Left lung (tissue), 14 donors: ENCODE measurements at places on chromosomes 7 and 10. TPM values are rescaled to one million over a fixed set of nuclear protein-coding genes. Genes with fewer than 3 reads are reported as not detected.

DNA sequence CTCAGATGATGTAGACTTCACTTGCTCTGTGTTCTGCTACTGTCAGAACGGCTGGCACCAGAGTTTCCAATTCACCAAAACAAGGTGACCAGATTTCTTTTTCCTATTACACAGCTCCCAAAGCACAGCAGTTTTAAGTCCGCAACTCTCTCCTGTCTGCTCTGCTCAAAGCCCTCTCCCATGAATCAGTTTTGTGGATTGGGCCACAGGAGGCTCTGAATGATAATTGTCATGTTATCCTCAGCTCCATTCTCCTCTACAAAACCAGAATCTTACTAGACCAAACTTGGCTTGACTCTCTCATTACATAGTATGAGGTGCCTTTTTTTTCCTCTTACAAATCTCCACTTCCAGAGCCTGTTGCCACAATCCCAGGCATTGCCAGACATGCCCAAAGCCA, 223.5 kb downstream of the SNX13 start:
- DNase-seq, result no peak

- DNase-seq, result no peak
Measured at GRCh38 chr10:116909307-116909706, 60.0 kb downstream of the ENO4 start.

DNA sequence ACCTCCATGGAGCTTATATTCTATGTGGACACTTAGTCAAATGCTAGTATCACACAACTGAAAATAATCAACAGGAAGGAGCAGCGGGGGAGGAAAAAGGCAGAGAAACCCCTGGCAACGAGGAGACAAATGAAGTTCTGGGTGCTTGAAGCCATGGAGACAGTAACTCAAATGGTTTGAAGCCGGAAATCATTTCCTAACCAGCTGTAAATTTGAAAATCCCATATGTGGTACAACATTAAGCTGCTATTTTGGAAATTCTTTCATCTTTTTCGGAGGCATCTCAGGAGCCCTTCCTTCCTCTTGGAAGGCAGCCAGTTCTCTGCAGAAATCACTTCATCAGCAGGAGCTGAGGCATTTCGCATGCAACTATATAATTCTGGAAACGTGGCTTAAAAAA, 91.4 kb downstream of the PPP1R3C start:
- peak; percentile 92 for DNase-seq

- no peak for DNase-seq
Measured at GRCh38 chr7:139943401-139943800, 114.3 kb downstream of the TBXAS1 start.

- no peak for DNase-seq
Measured at GRCh38 chr10:29798921-29799690, 164.3 kb upstream of the SVIL start.

- DNase-seq, result no peak
Measured at GRCh38 chr10:72152286-72152685, 63.5 kb upstream of the ANAPC16 start.

GRCh38 chr10:49134327-49134726, 506 bp upstream of the FAM170B start:
- no peak for DNase-seq

DNA sequence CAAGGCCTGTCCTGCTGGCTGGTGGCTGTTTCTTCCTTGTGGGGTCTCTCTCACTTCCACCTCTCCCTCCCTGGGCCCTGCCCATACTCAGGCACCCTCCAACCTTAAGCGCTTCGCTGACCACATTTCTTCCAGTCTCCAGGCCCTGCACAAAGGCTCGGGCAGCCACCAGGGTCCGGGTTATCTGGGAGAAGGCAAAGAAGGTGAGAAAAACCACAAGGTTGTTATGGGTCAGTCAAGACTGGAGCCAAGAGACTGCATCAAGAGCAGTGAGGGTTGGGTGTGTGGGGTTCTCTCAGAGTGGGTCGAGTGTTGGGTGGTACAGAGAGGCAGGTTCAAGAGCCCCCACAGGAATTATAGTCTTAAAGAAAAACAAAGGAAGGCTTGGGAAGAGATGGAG, 2.6 kb downstream of the GPC2 start:
- DNase-seq, result no peak

DNA sequence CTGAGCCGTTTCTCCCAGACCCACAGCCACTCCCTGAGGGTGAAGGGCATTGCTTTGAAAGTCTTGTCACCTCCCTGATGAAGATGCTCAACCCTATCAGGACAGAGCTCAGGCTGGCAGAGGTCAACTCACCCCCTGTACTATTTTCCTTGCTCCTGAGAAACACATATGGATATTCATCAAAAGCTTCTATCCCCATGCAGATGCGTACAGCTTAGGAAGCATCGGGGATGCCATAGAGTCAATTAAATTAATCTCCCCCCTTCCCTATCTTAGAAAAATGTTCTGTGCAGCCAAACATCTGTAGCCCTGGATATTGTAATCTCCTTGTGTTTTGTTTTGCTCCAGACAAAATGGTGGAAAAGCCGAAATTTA, 67.2 kb downstream of the EMX2 start:
- no peak for DNase-seq

- DNase-seq, result peak; percentile 47
Measured at GRCh38 chr10:63713191-63714144, 192.3 kb downstream of the REEP3 start.

- no peak for DNase-seq
Measured at GRCh38 chr7:96548664-96549063, 161.0 kb downstream of the SEM1 start.

- no peak for DNase-seq
Measured at GRCh38 chr10:13395540-13395939, 47.4 kb upstream of the SEPHS1 start.

DNA sequence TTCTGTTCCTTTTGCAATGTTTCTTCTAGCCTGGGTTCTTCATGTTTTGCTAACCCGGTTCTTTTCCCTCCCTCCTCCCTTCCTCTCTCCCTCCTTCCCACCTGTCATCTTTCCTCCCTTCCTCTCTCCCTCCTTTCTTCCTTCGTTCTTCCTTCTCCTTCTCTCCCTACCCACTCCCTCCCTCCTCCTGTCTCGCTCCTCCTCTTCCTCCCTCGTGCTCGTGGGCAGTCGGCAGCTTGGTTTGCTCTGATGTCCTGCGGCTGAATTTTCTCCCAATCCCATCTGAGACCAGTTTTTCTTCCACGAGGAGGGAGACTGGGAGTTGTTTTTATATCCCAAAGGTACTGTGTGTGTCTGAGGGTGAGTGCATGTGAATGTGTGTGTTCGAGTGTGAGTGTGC, 43.6 kb upstream of the DIP2C start:
- DNase-seq, result no peak

GRCh38 chr10:101000127-101000914, 713 bp downstream of the LZTS2 start:
- DNase-seq, result no peak

- peak; percentile 56 for DNase-seq
Measured at GRCh38 chr7:117673367-117673766, 193.5 kb downstream of the CFTR start.

- DNase-seq, result no peak
Measured at GRCh38 chr7:151875942-151876898, 695 bp downstream of the PRKAG2 start.

DNA sequence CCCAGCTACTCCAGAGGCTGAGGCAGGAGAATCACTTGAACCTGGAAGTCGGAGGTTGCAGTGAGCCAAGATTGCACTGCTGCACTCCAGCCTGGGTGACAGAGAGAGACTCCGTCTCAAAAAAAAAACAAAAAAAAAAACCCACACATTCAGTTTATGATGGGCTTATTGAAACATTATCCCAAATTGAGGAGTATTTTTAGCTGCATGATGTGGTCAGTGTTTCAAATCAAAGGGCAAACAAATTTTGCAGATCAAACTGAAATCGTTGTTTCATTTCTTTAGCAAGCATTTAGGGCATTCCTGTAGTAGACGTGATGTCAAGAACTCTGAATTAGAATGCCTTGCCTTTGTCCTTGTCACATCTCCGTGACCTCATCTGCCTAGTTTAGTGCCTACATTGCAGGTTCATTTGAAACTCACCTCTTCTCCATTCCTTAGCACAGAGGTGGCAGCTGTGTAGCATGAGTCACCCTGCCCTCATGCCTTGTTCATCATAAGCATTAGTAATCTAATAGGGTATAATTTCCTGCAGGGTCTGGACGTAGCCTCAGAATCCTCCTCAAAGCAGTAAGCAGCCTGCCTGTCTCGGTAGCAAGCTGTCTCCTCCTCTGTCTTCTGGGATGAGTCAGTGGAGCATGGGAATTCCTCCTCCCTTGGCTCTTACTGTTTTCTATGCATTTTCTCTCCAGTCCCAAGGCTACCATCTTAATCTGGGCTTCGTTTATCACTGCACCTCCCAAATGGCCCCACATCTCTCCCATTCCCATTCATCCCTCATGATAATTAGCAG, 73.8 kb downstream of the CUL1 start:
- no peak for DNase-seq

DNA sequence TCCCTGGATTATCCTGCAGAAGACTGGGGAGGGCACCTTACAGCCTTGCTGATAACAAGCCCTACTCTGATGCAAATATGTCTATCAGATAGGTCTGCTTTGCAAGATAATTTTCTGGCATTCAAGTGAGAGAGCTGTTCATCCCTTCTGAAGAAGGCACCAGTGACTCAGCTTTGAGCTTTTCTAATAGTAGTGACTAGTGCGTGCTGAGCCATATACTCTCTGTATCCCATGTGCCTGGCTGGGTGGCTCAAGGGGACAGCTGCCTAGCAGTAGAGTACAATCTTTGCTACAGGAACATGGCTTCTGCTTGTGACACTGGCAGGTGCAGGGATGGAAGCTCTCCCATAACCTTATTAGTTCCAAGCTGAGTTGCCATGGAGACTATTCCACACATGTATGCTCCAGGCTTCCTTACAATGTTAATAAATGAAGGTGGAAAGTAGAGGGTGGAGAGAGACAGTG, 35.0 kb upstream of the ABCB4 start:
- no peak for DNase-seq

- peak; percentile 44 for DNase-seq
Measured at GRCh38 chr7:43872406-43873110, 3.2 kb upstream of the MRPS24 start.

DNA sequence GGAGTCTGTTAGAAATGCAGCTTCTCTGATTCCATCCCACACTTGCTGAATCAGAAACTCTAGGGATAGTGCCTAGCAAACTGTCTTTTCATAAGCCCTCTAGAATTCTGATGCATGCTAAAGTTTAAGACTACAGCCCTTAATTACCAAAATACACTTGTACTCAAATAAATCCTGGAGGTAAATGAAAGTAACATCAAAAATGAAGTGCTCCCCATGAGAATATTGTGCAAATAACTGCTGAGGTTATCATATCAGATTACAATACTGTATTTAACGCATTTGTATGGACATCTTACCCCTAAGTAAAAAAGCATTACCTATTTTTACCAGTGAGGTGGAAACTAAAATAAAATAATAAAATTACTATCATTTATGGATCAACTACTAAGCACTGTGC, 104.7 kb downstream of the CHCHD3 start:
- no peak for DNase-seq

GRCh38 chr7:100430493-100431285, 1.1 kb downstream of the MEPCE start:
- no peak for DNase-seq

DNA sequence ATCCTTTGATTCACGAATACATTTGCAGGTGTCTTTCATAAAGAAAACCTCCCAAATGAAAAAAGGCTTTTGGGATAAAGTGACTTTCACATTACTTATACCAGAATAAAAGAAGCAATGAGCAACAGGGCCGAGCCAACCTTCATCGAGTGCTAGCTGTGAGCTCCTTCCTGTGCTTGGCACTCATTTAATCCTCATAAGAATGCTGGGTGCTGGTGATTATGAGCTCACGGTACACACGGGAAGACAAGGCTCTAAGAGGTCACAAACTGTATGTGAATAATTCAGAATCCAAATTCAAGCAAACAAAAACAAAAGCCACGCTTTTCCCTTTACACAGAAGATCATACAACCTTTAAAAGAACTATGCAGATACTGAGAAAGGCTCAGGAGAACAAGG, 156.2 kb downstream of the COBL start:
- DNase-seq, result no peak

DNA sequence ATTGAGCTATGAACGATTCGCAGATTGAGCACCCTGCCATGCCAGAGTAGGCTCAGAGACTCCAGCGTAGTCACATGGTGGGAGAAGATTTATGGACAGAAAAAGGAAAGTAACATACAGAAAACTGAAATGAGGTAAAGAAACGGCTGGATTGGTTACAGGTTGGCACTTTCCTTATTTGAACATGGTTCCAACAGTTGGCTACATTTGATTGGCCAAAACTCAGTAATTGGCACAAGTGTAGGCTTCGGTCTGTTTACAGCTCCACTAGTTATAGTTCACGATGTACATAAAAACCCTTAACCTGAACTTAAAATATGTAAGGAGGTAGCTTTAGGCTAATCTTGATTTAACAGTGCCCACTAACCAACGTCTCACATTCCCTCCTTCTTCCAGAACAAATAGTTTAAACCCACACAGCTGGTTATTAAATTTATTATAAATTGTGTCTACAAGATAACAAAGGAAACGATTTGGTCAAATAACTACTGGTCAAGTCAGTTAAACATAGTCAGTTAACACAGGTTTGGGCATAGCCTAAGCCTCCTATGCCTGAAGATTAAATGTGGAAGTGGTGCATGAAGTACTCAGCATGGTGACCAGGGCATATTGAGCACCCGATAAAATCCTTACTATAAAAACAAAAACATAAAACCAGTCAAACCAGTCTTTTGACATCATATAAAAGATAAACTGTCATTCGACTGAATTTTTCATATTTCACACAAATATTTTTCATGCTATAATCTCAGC, 17.9 kb upstream of the MTERF1 start:
- no peak for DNase-seq

- DNase-seq, result no peak
Measured at GRCh38 chr7:25976630-25977029, 175.4 kb upstream of the NFE2L3 start.

- no peak for DNase-seq
Measured at GRCh38 chr7:158431055-158431940, 156.3 kb downstream of the PTPRN2 start.

GRCh38 chr7:47420122-47420780, 161.7 kb downstream of the TNS3 start:
- no peak for DNase-seq

- no peak for DNase-seq
Measured at GRCh38 chr7:41501006-41501405, 201.9 kb downstream of the INHBA start.

The AKR1C2 gene
- polyA plus RNA-seq, result 8.3 TPM

The OR13A1 gene
- 0.09 TPM for polyA plus RNA-seq

The TSPAN13 gene
- 112 TPM for polyA plus RNA-seq

The TECTB gene
- polyA plus RNA-seq, result not detected

The EPO gene
- polyA plus RNA-seq, result 0.34 TPM

The SEMA3A gene
- 20.4 TPM for polyA plus RNA-seq

The AGR3 gene
- polyA plus RNA-seq, result 38.4 TPM

The CPA4 gene
- polyA plus RNA-seq, result 0.50 TPM

The C10orf105 gene
- 0.67 TPM for polyA plus RNA-seq

The MMD2 gene
- polyA plus RNA-seq, result not detected

The RADIL gene
- 9.4 TPM for polyA plus RNA-seq

The GDF2 gene
- 0.22 TPM for polyA plus RNA-seq

The SFTPA1 gene
- 145 TPM for polyA plus RNA-seq

The GIMAP7 gene
- polyA plus RNA-seq, result 28.7 TPM

The SLC39A12 gene
- polyA plus RNA-seq, result not detected

The HTR5A gene
- not detected for polyA plus RNA-seq

The ICA1 gene
- polyA plus RNA-seq, result 43.4 TPM

The ITIH5 gene
- 39.4 TPM for polyA plus RNA-seq
